ENCODE measurements at places on chromosomes 7 and 10.
A peak's percentile ranks its signal among the peaks of the same experiment; 100 is the strongest.

DNA sequence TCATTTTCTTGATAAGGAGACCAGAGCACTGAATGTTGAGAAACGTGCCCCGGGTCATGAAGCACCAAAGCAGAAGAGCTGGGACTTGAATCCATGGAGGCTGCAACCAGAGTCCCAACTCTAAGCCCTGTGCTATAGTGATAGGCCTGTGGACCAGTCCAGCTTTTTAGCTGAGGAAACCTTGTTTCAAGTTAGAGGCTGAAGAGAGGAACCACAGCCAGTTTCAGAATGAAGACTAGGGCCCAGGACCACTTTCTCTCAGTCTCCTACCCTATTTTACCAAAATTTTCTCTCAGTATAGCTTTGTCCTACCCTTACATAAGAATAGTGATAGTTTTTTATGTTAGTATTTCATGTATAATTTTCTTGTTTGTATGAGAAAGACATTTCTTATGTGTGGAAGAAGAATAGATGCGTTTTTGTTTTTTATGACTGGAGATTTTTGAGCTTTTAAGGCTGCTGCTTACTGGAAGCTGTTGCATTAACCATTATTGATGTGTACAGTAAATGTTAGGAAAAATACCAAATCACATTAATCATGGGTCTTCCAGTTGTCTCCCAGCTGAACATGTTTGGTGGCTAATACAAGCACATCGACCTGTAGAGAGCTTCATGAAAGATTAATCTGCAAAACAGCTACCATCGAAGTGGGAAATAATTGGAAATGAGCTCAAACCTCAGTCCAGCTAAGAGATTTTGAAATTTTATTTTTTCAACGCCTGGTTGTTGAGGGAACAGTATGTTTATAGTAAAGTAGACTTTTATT, 45.0 kb upstream of the CSTF2T start:
- no peak for DNase-seq

DNA sequence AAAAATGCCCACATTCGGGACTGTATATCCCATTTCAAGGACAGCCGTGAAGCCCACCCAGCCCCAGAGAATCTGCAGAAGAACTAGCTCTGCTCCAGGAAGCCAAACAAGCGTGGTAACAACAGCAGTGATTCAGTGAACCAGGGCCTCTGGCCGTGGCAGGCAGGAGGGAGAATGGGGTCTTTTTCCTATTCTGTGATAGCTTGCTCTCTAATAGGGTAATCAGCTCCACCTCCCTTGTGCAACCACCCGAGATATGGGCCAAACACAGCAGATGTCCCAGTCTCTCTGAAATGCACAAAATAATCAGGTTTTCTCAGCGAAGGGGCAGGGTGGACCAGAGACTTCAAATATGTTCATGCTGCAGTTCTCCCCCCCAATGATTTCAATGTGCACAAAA, 35.8 kb downstream of the CHST15 start:
- DNase-seq = no peak

DNA sequence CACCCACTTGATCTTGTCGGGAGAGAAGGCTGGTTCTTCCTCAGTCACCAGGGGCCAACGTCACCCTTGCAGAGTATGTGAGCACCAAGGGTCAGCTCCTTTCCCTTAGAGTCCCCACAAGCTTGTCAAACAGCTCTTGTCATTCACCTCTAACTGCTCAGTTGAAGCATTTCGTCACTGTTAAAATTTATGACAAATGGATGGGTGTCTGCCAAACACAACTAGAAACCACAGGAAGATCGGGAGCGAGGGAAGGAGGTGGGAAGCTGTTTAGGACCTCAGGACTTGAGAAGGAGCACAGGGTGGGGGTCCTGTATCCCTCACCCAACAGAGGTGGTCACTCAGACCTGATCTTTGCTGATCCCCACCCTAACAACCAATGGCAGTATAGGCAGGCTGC, 373.3 kb upstream of the IGFBP3 start:
- DNase-seq = no peak

DNA sequence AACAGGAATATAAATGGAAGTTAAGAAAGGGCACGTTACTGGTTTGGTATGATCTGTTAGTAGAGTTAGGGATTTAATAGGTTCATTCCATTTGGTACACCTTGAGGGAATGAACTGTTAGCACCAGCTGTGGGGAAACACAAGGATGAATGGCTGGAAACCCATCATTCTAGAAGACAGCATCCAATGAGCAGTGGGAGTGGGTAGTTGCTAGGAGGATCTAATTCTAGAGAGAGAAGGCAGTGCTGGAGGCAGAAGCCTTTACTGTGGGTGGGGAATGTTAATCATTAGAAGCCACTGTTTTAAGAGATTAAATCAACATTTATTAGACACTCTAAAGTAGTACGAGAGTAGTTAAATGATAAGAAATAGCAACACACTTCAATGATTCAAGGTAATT, 15.5 kb upstream of the GPR15LG start:
- no peak for DNase-seq

DNA sequence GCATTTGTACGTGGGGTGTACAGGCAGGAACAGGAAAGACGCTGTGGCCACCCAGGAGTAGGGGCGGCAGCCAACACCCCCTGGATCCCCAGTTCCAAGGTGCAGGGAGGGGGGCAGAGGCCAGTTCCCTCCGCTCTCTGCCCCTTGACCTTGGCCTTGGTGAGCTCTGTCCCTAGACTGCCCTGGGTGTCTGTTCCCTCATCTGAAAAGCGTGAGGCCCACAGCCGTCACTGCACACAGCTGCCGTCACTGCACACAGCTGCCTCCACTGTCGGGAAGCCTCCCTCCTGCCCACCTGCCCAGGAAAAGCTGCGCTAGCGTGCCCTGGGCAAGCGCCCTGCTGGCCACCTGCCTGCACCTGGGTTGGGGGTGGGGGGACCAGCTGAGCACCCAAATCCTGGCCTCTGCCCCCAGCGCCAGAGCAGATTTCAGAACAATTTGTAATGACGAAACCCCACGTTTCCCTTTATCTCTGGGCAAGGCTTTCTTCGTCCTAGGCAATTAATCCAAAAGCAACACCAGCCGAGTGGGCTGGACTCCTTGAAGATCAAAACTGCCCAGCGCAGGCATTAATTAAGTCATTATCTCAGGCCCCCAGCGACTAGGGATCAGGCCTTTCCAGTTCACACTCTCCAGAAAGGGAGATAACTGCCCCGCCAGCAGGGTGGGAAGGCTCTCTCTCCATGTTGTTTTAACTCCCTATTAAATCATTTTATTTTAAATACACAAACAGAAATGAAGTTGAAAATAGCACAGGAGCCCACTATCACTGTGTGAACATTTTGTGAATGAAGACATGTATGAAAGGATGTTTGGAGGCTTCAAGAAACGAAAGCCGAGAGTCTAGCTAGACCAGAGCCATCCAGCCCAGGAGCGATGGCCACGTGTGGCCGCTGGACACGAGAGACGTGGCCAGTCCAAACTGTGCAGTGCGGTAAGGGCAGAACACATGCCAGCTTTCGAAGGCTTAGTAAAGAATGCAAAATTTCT, 4.0 kb upstream of the PDGFA start:
- DNase-seq = no peak

DNA sequence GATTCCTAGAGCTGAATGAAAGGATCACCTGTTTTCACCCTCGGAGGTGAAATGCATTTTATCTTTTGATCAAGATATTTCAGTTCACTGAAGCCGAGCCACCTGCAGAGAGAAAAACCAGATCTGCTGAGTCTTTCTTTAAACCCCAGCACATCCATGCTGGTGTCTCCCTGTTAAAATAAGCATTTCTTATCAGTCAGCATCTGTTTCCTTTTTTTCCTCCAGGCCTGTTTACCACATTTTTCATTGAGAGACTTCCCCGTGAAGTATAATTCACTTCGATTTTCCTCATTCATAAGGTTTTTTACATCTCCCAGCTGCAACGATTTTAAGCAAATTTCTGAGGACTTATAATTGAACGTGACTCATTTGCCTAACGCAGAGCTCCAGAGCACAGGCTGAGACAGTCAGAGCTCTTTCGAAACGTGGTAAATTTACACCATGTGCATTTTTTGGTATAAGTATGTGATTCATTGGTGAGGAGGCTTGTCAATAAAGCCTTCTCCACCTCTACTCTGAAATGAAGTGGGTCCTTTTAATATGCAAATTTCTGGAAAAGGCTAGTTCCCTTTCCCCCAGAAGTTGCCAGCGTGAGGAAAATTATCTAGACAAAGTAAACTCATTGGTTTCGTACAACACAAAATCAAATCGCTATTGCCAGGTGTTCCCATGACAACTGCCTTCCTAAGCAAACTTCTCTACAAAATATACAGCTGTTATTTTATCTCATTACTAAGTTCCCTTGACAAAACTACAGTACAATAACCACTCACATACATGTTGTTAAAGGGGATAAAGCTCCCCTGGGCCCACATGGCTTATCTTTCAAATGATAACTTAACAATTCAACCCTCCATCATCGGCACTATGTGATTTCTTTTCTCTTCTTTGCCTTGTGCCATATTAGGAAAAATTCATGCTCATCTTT, 374.8 kb upstream of the AKR1E2 start:
- peak; percentile 6 for DNase-seq

GRCh38 chr10:126017961-126018560, 121.7 kb downstream of the FANK1 start:
- no peak for DNase-seq

- no peak for DNase-seq
Observed at GRCh38 chr7:28433699-28434219, 21.4 kb downstream of the CREB5 start.

DNA sequence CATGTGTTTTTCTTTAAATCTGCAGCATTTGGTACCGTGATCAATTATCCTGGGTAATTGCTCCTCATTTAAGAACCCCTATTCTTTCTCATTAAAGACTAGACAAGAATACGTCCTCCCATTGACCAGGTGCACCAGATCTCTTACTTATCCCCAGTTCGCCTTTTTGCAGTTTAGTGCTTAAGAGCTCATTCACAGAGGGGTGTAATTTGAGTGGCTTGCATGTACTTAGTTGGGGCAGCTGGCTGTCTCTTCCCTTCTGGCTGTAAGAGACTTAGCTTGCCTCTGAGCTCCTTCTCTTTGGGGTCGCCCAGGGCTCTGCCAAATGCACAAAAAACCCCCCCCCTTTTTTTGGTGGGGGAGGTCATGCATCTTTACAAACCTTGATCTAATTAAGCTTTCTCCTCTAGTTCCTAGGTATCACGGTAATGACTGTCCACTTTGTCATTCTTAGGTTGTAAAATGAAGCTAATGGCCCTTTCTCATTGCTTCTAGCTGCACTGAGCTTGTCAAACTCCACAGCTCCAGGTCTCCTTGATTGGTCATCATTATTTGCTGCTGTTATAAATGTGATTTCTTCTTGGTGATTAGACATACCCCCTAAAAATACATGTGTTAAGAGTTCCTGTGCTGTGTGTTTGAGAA, 26.3 kb downstream of the GAD2 start:
- no peak for DNase-seq

- no peak for DNase-seq
Observed at GRCh38 chr7:134690614-134691504, 44.2 kb downstream of the BPGM start.

GRCh38 chr7:149126662-149127266, 640 bp upstream of the ZNF425 start:
- peak; percentile 36 for DNase-seq

DNA sequence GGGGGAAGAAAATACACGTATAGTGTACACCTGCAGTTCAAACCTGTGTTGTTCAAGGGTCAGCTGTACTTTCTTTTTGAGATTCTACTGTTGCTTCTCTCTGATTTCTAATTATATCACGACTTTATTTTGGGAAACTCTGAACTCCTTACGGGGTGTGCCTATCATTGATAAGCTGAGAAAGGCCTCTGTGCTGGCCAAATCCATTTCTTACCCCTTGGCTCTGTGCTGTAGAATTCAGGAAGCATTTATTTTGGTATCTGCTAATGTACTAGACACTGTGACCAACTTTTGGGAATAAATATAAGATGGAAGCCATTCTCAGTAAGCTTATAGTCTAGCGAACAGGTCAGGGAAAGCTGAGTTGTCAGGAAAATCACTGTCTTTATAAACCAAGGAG, 26.9 kb upstream of the RPA3 start:
- no peak for DNase-seq

GRCh38 chr7:45057878-45058277, 30.9 kb downstream of the NACAD start:
- DNase-seq = no peak

GRCh38 chr7:76108540-76109233, 60.8 kb downstream of the MDH2 start:
- DNase-seq = no peak

GRCh38 chr10:13699216-13699615, 112.5 kb downstream of the PRPF18 start:
- DNase-seq = no peak
